HTR-8/SVneo (cell line): ENCODE measurements at places on chromosomes 7 and 10.

GRCh38 chr7:37198041-37198905 lies 250.4 kb downstream of the ELMO1 start:
- no peak for DNase-seq

- no peak for DNase-seq
Measured at GRCh38 chr7:22855049-22855392, 32.4 kb upstream of the TOMM7 start.

GRCh38 chr7:13201628-13202027 lies 514.2 kb downstream of the ARL4A start:
- no peak for DNase-seq

- DNase-seq = no peak
Measured at GRCh38 chr10:95178266-95178665, 15.8 kb upstream of the ACSM6 start.

- DNase-seq = no peak
Measured at GRCh38 chr10:23048191-23048590, 47.2 kb upstream of the MSRB2 start.

- no peak for DNase-seq
Measured at GRCh38 chr7:131843898-131844331, 287.5 kb upstream of the PODXL start.

- DNase-seq = no peak
Measured at GRCh38 chr10:14727924-14728323, 46.8 kb downstream of the FAM107B start.

- DNase-seq = no peak
Measured at GRCh38 chr10:98268694-98269431, 869 bp upstream of the LOXL4 start.

GRCh38 chr7:122006687-122007086 lies 133.7 kb downstream of the PTPRZ1 start:
- DNase-seq = no peak

GRCh38 chr10:3482200-3482993 lies 302.6 kb downstream of the KLF6 start:
- DNase-seq = peak; percentile 85

DNA sequence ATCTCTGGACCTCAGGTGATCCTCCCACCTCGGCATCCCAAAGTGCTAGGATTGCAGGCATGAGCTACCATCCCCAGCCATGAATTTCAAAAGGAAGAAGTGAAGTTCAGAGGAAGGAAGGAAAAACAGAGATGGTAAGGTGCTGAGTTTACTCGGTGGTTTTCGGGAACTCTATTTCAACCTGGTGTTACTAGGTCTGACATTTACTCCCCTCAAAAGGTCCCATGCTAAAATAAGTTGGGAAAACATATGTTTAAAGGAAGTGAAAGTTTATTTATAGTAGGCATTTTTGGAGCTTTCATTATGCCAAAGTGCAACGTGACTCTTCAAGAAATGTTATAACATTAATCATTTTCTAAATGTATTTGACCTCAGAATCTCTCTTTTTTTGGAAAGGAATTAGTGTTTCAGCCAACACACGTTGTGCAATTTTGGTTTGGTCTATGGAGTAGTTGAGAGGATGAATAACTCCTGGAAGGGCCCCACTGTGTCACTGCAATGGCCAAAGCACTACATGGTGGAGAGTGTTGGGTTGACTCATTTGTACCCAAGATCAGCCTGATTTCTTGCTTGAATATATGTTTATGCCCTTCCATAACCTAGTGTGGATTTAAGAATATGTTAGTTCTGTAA lies 114.7 kb upstream of the FAM171A1 start:
- no peak for DNase-seq

DNA sequence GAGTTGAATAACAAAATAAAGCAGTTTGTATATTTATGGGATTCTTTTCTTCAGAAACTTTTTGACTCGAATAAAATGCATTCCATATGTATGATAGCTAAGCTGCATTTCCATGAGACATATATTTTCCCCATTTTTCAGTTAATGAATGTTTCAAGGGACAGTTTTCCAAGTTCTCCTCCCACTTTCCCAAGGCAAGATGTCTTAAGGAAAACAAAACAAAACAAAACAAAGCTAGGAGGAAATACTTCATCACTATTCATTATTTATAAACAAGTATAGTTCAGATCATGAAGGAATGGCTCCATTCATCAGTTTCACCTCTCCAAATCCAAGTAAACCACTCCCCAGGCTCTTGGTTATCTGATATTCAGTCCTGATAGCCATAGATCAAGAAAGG lies 261.0 kb downstream of the WDR11 start:
- DNase-seq = no peak

- DNase-seq = no peak
Measured at GRCh38 chr7:157650131-157650631, 313.4 kb downstream of the DNAJB6 start.

DNA sequence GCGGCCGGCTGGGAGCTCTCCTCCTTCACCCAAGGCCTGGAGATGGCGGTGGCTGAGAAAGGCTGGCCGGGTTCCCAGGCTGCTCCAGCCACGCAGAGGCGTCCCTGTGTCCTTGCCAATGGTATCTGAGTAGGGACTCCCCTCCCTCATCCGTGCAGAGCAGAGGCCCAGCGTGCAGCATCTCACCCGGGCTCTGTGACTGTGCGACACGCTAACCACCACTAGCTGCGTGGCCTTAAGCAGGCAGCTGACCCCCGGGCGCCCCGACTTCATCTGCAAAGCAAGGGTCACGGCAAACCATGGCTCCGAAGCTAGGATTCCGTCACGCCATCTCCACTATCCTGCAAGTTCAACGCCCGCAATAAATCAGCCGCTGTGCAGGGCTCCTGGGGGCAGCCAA lies 47.2 kb upstream of the TNRC18 start:
- DNase-seq = no peak

DNA sequence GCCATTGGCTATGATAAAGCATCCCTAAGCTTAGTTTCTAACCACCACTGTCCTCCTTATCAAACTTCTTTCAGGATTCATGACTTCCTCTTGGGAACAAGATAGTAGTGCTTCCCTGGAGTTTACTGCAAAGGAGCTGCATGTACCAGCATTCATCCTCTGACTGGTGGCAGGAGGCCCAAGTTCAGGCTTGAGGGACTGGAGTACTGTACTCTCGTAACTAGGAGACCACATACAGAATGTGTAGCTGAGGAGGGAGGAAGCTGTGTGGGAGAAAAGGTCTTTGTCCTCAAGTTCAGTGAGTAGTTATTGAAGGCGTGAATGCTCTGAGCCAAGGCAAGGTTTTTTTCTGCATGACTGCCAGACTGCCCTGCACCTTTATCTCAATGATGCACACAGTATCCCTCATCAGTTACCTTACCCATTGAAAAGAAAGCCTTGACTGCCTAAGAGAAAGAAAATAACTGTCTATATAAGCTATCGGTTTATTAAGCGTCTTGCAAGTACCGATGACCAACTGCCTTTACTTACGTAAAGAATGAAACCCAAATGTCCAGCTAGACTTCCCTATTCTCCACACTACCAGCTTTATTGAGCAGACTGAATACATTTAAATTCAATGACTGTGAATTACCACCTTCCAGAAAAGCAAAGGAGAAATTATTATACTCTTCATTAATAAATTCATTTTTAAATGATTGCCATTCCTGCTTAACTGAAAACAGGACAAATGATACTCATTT lies 12.8 kb downstream of the SCRN1 start:
- no peak for DNase-seq

- no peak for DNase-seq
Measured at GRCh38 chr7:66236713-66237303, 31.7 kb downstream of the TPST1 start.

DNA sequence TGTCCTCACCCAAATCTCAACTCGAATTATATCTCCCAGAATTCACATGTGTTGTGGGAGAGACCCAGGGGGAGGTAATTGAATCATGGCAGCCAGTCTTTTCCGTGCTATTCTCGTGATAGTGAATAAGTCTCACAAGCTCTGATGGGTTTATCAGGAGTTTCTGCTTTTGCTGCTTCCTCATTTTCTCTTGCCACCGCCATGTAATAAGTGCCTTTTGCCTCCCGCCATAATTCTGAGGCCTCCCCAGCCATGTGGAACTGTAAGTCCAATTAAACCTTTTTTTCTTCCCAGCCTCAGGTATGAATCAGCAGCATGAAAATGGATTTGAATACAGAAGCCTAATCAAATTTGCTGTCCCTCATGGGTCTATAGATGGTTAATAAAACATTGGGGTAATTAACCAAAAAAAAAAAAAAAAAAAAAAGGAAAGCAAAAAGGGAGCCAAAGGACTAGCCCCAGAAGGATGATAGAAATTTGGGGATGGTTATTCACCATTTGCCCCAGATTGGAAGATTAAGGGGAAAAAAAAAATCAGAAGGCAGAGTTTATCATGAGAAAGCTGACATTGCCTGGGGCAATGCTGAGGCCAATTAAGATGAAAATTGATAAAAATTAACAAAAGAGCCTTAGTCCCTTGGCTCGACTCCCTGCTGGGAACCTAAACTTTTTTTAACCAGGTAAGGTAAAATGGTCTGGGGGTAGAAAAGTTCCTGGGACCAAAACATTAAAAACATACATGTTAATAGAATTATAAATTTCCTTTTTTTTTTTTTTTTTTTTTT lies 27.6 kb downstream of the AVL9 start:
- DNase-seq = no peak

DNA sequence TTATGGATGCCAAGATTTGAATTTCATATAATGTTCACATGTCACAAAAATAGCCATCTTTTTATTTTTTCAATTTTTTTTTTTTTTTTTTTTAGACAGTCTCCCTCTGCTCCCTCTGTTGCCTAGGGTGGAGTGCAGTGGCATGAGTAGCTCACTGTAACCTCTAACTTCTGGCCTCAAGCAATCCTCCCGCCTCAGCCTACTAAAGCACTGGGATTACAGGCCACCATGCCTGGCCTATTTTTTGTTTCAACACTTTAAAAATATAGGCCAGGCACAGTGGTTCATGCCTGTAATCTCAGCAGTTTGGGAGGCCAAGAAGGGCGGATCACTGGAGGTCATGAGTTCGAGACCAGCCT lies 246.3 kb downstream of the SKIDA1 start:
- DNase-seq = no peak

DNA sequence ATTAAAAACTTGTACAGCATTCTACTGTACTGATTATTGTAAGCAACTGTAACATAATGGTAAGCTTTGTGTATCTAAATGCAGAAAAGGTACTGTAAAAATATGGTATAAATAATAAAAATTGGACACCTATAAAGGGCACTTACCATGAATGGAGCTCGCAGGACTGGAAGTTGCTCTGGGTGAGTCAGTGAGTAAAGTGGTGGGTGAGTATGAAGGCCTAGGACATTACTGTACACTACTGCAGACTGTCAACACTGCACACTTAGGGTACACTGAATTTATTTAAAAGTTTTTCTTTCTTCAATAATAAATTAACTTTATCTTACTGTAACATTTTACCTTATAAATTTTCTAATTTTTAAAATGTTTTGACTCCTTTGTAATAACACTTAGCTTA lies 118.6 kb upstream of the ASAH2 start:
- no peak for DNase-seq

- DNase-seq = no peak
Measured at GRCh38 chr10:13773496-13774170, 186.9 kb downstream of the PRPF18 start.

DNA sequence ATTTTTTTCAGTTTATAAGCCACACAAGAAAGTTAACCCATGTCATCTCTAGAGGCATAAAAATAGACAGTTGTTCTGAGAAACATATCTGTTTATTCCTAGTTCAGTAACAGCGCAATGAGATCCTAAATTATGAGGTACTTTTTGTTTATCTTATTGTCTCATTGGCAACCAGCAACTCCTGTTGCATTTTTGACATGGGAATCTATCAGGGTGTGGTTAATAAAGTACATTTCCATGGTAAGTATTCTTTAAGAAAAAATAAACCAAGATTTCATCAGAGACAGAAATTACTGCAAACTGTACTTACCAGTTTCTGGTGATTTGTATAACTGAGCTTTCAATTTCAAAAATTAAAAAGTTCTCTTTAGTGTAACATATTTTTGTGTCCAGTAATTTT lies 9.0 kb downstream of the FAS start:
- DNase-seq = no peak

DNA sequence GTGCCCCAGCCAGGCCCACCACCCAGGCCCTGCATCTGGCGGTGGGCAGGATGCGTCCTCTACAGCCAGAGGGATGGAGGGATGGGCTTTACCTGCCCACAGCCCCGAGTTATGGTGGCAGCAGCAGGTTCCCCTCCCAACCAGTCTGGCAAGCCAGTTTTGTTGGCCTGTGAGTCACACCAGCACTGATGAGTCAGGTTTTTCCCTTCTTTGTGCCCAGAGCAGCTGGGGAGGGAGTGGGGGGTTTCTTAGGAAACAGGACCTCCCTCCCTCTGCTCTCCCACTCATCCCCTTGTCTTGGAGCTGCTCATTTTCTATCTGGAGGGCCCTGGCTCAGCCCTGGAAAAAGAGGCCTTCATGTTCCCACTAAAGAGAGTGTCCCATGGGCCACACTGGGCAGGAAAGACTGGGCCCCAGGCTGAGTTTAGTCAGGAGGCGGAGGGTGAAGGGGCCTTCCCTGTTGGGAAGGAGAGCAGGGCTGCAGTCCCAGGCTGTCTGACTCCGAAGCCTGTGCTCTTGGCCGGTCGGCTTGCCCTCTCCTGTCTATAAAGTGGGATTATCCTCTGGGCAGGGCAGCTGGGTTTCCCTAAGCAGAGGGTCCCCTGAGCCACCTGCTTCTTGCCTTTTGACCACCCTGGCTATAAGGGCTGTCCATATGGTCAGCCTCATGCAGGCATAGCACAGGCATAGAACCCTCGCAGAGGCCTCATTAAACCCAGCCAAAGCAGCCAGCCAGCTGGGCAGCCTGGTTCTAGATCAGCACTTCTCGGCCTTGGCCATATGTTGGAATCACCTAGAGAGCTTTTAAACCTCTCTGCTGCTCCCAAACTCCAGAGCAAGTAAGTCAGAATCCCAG lies 30.2 kb upstream of the ANKRD2 start:
- peak; percentile 79 for DNase-seq

GRCh38 chr7:103918631-103919271 lies 70.7 kb downstream of the RELN start:
- DNase-seq = no peak

GRCh38 chr7:45643630-45644029 lies 69.5 kb downstream of the ADCY1 start:
- no peak for DNase-seq

GRCh38 chr10:114024876-114025610 lies 18.6 kb upstream of the ADRB1 start:
- no peak for DNase-seq

DNA sequence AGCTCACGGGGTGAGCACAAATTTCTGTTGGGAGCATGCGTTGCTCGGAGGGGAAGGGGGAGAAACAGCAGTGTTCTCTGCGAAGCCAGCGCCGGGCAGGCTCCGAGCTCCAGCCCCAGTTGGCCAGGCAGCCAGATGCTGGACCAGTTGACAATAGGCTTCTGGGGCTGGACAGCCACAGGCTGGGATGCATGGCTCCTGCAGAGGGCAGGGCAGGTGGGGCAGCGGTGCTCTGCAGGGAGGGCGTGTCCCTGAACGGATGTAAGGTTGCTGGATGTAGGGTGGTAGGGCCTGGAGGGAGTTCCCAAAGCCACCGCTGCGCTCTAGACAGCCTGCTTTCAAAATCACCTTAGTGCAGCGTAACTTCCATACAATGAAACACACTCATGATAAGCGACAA lies 574.9 kb downstream of the GLRX3 start:
- DNase-seq = no peak

- no peak for DNase-seq
Measured at GRCh38 chr7:3201306-3201705, 99.7 kb upstream of the SDK1 start.
